ENCODE measurements at places on chromosomes 12 and 14.
A peak's percentile ranks its signal among the peaks of the same experiment; 100 is the strongest.

DNA sequence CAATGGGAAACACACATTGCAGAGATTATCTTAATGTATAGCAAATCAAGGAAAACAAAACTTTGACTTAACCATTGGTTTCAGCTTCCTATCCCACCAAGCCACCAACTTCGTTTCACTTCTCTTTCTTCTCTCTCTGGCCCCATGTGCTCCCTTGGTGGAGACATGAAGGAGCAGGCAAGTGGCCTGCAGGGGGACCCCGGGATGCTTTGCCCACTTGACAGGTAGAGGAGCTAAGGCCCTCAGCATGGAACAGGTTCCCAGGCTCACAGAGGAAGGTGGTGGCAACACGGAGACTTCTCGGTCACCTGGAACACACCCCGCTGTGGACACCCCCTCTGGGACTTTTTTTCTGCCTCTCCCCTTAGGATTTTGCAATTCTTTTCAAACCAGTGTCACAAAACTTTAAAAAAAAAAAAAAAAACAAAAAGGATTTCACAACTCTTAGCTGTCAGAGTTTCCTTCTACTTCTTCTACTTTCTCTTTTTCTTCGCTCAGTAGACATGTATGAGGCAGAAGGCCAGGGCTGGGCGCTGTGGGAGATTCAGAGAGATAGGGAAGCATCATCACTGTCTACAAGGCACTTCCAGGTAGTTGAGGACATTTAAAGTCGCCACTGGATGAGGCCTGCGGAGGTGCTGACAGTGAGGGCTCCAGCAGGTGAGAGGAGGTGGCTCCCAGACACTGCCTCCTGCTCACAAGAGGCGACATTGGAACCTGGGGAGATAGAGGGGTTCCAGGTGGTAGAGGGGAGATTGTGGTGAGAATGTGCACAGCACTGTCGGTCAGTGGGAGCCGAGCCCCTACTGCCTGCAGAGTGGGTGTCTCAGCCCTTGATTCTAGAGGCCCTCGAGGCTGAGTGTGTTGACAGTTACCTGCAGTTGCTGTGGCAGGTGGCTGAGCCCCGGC is 119.6 kb downstream of the GCH1 start:
- DNase-seq, result no peak

- DNase-seq, result no peak
Observed at GRCh38 chr12:106760184-106760531, 14.3 kb upstream of the RIC8B start.

GRCh38 chr12:26938701-26939062 is 412 bp downstream of the FGFR1OP2 start:
- DNase-seq, result no peak

GRCh38 chr14:100547633-100548294 is 39.5 kb downstream of the BEGAIN start:
- DNase-seq, result peak; percentile 29

DNA sequence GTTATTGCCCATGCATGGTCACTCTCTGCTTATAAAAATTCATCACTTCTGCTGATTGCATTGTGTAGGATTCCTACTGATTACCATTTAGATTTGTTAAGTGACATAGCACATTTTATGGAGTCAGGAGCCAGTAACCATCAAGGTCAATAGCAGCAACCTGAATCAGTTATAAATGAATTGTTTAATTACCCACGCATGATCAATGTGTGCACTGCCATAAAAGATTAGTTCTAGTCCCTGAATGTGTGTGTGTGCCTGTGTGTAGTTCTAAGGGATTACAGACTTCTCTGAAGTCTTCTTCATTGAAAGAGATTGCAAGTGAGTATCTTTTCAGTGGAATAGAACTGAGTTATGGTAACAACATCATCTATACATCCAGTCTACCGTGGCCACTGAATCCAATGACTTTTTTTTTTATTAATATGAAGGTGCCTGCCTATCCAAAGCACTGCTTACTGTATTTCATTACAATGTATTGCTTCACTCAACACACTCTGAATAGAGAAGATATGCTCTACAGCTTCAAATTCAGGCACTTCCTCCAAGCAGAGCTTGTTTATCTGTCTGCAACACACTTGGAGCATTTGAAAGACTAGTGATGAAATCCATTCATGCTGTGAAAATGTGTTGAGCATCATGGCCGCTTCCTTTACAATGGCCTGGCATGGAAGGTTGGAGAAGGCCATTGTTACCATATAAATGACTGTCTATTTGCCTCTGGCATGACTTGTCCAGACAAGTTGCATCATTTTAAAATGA is 381.7 kb downstream of the DIO2 start:
- no peak for DNase-seq

GRCh38 chr14:34983148-34983760 is 462 bp downstream of the SRP54 start:
- no peak for DNase-seq

All from stomach (tissue), 19 donors.